ENCODE measurements at places on chromosomes 5 and 9. TPM values are rescaled to one million over a fixed set of nuclear protein-coding genes. Genes with fewer than 3 reads are reported as not detected.

- no peak overlapping the region for H3K4me3 ChIP-seq
- no peak for DNase-seq
- H3K4me1 ChIP-seq = peaks cover 4% of the 10 kb centered on the region
- peaks cover 16% of the 10 kb centered on the region for H3K36me3 ChIP-seq
Observed at GRCh38 chr9:20786807-20787206, 102.7 kb downstream of the FOCAD start.

DNA sequence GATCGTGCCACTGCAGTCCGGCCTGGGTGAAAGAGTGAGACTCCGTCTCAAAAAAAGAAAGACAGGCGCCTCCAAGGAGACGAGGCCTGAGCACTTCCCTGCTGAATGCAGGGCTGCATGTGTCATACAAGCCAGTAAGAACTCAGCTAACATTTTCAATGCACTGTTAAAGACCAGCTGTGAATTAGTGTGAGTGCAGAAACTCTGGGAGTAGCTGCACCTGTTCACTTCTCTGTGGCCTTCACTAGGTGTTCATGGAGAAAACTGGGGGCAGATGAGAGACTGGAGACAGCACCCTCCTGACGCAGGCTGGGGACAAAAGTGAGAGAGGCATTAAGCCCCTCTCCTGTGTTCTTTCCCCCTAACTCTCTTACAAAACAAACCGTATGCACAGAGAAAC is 41.8 kb downstream of the FBXO10 start:
- no peaks in the 10 kb centered on the region for H3K27me3 ChIP-seq
- H3K4me1 ChIP-seq = no peaks in the 10 kb centered on the region
- H3K4me3 ChIP-seq = no peak overlapping the region
- no peak for DNase-seq
- no peak overlapping the region for H3K27ac ChIP-seq

Gene ECSCR
- 1.6 TPM for total RNA-seq

DNA sequence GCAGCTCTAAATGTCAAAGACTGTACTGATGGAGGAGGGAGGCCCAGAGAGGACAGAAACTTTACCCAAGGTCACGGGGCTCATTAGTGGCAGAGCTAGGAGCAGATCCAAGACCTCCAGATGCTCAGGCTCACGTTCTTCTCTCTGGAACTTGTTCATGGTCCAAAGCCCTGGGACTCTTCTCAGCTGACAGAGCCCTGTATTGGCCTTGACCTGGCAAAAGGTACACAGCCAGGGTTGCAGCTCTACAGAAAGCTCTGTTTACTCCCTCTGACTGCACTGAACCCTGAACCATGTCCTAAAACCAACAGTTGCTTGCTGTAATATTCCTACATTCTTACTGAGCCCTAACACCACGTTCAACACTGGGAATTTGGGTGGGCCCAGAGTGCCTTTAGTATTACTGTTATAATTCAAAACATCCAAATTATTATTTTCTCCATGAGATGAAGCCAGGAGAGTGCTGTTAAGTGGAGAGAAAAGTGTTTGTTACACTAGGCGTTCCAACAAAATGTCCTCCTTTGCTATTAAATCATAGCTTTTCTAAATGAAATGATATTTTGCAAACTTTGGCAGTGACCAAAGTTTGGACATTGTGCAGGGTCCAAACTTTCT is 602.4 kb upstream of the CLINT1 start:
- H3K4me1 ChIP-seq = no peaks in the 10 kb centered on the region
- H3K4me3 ChIP-seq = no peak overlapping the region
- H3K27me3 ChIP-seq = no peaks in the 10 kb centered on the region
- no peak for DNase-seq

DNA sequence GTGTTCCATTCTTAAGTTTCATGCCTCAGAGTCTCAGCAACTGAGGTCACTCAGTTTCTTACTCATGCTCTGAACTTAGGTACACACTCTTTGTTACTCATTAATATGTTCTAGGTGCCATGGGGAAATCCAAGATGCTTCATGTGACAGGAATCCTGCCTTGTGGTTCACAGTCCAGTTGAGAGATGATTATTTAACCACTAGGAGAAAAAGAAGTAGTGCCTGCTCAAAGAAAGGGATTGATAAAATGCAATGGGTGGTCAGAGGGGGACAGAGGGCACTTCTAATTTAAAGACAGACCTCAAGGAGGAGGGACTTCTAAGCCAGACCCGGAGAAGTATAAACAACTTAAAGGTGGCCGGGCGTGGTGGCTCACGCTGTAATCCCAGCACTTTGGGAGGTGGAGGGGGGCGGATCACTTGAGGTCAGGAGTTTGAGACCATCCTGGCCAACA is 69.0 kb downstream of the UGCG start:
- H3K27ac ChIP-seq = no peak overlapping the region
- no peaks in the 10 kb centered on the region for H3K4me1 ChIP-seq
- DNase-seq = no peak
- H3K36me3 ChIP-seq = no peaks in the 10 kb centered on the region
- no peaks in the 10 kb centered on the region for H3K27me3 ChIP-seq
- H3K4me3 ChIP-seq = no peak overlapping the region

DNA sequence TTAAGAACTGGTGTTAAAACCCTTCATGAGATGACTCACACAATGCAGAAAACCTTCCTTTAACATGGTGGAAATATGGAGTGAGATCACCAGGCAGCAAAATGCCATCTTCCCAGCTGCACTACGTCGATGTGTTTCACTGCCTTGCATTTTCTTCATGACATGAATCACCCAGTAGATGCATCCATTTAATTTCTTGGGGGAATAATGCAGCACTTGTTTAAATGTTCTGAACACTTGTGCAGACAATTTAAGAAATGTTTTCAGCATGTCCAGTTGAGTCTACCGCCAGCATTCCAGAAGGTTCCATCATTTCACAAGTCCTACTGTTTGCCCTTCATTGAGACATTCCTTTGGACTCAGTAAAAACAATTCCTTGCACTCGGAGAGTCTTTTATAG is 81.6 kb downstream of the ADAMTS16 start:
- H3K27ac ChIP-seq = no peak overlapping the region
- no peak overlapping the region for H3K4me3 ChIP-seq
- no peaks in the 10 kb centered on the region for H3K4me1 ChIP-seq
- no peaks in the 10 kb centered on the region for H3K27me3 ChIP-seq
- H3K36me3 ChIP-seq = no peaks in the 10 kb centered on the region
- DNase-seq = no peak

Gene LHX6
- 1.6 TPM for total RNA-seq

Gene LRRC19
- total RNA-seq = not detected

Gene PPP2CA
- total RNA-seq = 244 TPM

Gene PKD2L2
- total RNA-seq = not detected

GRCh38 chr9:100427366-100428263 is 672 bp downstream of the MSANTD3 start:
- H3K4me1 ChIP-seq = peaks cover 6% of the 10 kb centered on the region
- peaks cover 21% of the 10 kb centered on the region for H3K36me3 ChIP-seq
- no peaks in the 10 kb centered on the region for H3K27me3 ChIP-seq

DNA sequence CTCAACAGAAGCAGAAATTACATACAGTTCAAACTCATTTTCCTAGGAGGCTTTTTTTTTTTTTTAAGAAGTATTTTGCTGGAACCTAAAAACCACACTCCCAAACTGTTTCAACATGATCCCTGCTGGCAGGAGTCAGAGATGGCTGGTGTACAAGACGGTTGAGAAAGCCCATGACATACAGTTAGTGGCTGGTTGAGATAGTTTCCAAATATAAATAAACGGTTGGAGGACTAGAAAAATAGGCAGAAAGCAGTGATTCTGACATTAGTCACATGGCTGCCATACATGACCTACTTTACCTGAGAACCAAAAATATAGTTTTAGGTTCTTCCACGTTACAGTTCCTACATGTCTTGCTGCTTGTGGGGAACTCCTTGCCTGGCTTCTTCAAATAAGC is 31.7 kb upstream of the BASP1 start:
- H3K27me3 ChIP-seq = no peaks in the 10 kb centered on the region
- H3K36me3 ChIP-seq = peaks cover 2% of the 10 kb centered on the region
- H3K4me1 ChIP-seq = peaks cover 1% of the 10 kb centered on the region
- H3K27ac ChIP-seq = no peak overlapping the region

DNA sequence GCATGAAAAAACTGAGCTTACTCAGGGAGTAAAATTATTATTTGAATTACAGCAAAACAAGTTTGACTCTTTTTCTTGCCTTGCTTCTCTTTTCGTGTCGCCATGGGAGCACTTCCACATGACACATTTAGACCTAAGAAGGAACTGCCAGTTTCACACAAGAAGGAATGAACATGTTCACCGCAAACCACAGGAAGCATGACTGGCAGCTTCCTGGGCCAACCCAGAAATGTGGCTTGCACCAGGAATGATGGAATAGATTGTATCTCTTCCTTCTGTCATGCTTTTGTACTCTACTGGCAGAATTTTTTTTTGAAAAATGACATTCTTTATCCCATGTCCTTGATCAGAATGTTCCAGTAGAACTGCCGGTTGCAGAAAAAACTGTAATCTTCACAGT is 32.9 kb upstream of the MAN2A1 start:
- H3K4me3 ChIP-seq = no peak overlapping the region
- no peak for DNase-seq
- no peak overlapping the region for H3K27ac ChIP-seq
- H3K4me1 ChIP-seq = no peaks in the 10 kb centered on the region
- no peaks in the 10 kb centered on the region for H3K27me3 ChIP-seq

GRCh38 chr9:135848341-135849047 is 58.9 kb downstream of the CAMSAP1 start:
- 0 out of 2 replicates have a peak, but pooled peaks cover 6% of the 10 kb centered on the region for H3K4me1 ChIP-seq
- no peak for DNase-seq
- H3K27ac ChIP-seq = no peak overlapping the region
- H3K4me3 ChIP-seq = no peak overlapping the region
- H3K27me3 ChIP-seq = no peaks in the 10 kb centered on the region

GRCh38 chr9:115651461-115651860 is 502.1 kb upstream of the PAPPA start:
- H3K27ac ChIP-seq = no peak overlapping the region
- no peak overlapping the region for H3K4me3 ChIP-seq
- H3K36me3 ChIP-seq = no peaks in the 10 kb centered on the region
- no peaks in the 10 kb centered on the region for H3K27me3 ChIP-seq

DNA sequence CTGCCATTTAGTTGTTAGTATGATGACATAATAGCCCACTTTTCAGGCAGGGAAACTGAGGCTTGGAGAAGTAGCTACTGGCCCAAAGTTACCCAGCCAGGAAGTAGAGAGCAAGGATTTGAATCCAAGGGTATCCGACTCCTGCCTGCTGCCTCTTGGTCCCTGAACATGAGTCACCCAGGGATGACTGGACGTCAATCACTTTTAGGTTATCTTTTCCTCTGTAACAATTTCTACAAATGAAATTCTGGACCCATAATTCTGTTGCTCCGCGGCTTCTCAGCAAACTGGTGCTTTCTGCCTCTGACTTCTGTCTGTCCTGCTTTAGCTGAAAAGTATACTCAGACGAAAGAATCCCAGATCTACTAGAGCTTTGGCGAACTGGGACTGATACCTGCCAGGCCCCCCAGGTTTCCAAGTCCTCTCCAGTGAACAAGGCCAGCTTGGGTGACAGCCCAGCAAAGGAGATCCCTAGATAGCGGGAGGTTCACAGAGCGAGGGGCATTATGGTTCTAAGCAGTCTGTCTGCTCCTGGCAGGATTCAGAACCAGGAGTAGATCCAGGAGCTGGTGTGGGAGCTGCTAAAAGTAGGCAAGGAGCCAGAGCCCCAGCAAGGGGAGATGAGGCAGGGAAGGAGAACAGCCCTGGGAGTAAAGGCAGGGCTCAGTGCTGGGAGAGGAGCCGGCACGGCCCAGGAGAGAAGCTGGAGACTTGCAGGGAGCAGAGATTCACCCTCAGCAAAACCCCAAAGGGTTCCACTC is 20.6 kb downstream of the OLFML2A start:
- H3K4me1 ChIP-seq = no peaks in the 10 kb centered on the region
- no peak for DNase-seq
- H3K27me3 ChIP-seq = no peaks in the 10 kb centered on the region
- H3K27ac ChIP-seq = no peak overlapping the region
- no peak overlapping the region for H3K4me3 ChIP-seq

DNA sequence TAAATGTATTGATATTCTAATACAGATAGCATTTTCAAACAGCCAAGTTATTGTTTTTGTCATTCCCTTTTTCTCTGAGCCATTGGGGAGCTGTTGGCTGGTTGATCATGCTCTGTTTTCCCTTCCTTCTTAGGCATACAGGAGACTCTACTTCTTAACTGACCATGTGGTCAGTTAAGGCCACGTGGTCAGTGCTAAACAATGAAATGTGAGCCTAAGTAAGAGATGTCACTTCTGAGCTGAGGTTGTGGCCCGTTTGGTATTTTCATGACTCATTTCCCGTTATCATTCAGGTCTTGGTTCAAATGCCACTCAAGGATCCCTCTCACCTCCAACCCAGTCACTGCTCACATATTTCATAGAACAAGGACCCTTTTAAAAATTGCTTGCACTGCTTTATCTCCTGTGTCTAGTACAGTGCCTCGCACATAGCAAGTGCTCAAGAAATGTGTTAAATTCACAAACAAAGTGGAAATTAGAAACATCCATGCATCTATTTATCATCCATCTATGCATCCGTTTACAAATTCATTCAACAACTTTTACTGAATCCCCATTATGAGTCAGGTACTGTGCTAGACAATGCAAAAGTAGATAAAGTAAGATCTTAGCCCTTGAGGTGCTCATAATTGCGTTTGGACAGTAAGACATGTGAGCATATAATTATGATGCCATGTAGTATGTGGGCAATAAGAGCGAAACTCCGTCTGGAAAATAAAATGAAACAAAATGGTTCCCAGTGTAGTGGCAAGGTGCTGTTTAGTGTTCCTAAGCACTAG is 50.7 kb downstream of the ARRDC3 start:
- no peak for DNase-seq
- no peak overlapping the region for H3K4me3 ChIP-seq
- H3K27me3 ChIP-seq = no peaks in the 10 kb centered on the region
- H3K4me1 ChIP-seq = peaks cover 6% of the 10 kb centered on the region
- H3K27ac ChIP-seq = no peak overlapping the region

DNA sequence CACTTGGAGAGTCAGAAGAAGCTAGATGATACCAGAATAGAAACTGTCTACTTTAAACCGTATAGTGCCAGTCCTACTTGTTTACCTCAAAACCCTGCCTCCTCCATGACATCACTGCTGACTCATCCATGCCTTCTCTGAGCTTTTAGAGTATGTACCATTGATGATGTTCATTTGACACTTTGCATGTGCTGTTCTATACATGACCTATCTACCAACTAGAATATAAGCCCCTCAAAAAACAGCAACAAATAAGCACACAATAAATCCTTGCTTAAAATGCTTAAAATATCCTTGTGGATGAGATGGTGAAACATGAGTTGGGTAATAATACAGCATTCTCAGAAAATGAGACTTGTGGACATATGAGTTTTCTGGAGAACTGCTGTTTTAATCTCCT is 2.6 kb downstream of the CTNNAL1 start:
- H3K27me3 ChIP-seq = no peaks in the 10 kb centered on the region
- DNase-seq = no peak
- no peaks in the 10 kb centered on the region for H3K36me3 ChIP-seq
- no peak overlapping the region for H3K27ac ChIP-seq
- H3K4me3 ChIP-seq = no peak overlapping the region

DNA sequence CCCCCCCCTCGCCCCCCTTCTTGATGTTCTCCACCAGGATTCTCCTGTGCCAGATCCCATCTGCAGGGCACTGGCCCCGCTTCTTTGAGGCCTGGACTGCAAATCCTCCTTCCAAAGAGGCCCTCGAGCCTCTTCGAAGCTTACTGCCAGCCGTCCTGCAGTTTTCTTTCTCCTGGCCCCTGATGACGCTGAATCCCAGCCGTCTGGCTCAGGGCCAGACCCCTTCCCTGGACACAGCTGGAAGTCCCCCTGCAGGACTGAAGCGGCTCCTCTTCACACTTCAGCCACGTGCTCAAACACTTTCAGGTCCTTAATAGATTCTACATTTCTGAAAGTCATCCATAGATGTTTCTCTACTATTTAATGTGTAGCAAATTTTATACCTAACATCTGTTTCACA is 121.5 kb downstream of the EHMT1 start:
- peaks cover 50% of the 10 kb centered on the region for H3K36me3 ChIP-seq
- no peaks in the 10 kb centered on the region for H3K27me3 ChIP-seq
- H3K4me3 ChIP-seq = no peak overlapping the region
- no peak for DNase-seq
- H3K27ac ChIP-seq = no peak overlapping the region
